ENCODE measurements at places on chromosomes 3 and 15. TPM values are rescaled to one million over a fixed set of nuclear protein-coding genes. Genes with fewer than 3 reads are reported as not detected.
A peak's percentile ranks its signal among the peaks of the same experiment; 100 is the strongest.

DNA sequence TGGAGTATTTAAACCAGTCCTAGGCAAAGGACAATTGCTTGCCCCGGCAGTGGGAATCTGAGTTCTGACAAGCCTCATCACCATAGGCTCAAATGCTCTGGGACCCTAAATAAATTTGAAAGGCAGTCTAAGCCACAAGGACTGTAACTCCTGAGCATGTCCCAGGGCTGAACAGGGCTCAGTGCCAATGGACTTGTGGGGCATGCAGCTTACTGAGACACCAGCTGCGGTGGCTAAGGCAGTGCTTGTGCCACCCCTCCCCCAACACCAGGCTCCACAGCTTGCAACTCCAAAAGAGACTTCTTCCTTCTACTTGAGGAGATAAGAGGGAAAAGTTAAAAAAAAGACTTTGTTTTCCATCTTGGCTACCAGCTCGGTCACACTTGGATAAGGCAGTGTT, 289.7 kb upstream of the DCBLD2 start:
- no peak for DNase-seq
- H3K27ac ChIP-seq = no peak overlapping the region
- no peak overlapping the region for H3K4me3 ChIP-seq
- no peaks in the 10 kb centered on the region for H3K36me3 ChIP-seq
- no peaks in the 10 kb centered on the region for H3K27me3 ChIP-seq

- peaks cover 79% of the 10 kb centered on the region for H3K27me3 ChIP-seq
- no peak for DNase-seq
- H3K27ac ChIP-seq = peak overlapping the region; percentile 55
Observed at GRCh38 chr15:67821784-67822440, 3.4 kb upstream of the SKOR1 start.

SH3BP5 gene
- total RNA-seq = 15.0 TPM

MYO5C gene
- total RNA-seq = 0.64 TPM

DNA sequence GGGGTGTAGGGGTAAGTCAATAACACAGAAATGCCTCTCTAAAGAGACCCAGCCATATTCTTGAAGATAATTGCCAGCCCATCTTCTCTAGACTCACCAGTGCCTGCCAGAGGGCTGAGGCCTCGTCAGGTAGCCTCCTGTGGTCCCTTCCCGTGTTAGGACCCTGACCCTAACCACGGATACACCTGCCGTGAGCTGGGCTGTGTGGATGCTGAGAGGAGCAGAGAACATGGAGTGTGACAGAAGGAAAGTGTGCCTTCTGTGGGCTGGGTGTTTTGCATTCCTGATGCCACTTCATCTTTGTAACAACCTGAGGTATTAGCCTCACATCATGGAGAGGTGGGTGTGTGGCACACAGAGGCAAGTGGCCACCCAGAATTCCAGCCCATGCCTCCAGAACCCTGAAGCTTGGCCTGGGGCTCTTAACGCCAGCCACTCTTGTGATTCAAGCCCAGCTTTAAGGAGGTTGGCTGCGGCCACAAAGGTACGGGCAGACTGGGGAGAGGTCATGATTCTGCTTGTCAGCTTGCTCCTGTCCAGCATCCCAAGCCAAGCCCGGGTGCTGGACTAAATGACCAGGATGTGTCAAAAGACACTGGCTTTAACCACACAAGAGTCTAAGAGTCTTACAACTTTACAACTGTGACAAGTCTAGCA, 21.1 kb upstream of the ABTB1 start:
- no peaks in the 10 kb centered on the region for H3K36me3 ChIP-seq
- H3K27ac ChIP-seq = no peak overlapping the region
- no peaks in the 10 kb centered on the region for H3K4me1 ChIP-seq
- DNase-seq = no peak
- peaks cover 4% of the 10 kb centered on the region for H3K27me3 ChIP-seq
- no peak overlapping the region for H3K4me3 ChIP-seq

GADL1 gene
- not detected for total RNA-seq

- H3K36me3 ChIP-seq = peaks cover 36% of the 10 kb centered on the region
- peak; percentile 72 for DNase-seq
- peaks cover 36% of the 10 kb centered on the region for H3K4me1 ChIP-seq
- H3K4me3 ChIP-seq = peak within 1 kb of the TSS; percentile 91
- H3K27me3 ChIP-seq = no peaks in the 10 kb centered on the region
Observed at GRCh38 chr15:55289746-55290527, at the start of gene RAB27A. RAB27A (minus strand) TSS chr15:55289813; CDS start chr15:55234934, 54,879 bp downstream.

- H3K4me1 ChIP-seq = peaks cover 37% of the 10 kb centered on the region
- DNase-seq = no peak
- no peak overlapping the region for H3K27ac ChIP-seq
- no peaks in the 10 kb centered on the region for H3K27me3 ChIP-seq
- peaks cover 92% of the 10 kb centered on the region for H3K36me3 ChIP-seq
Observed at GRCh38 chr3:100717637-100718487, 8.6 kb downstream of the TFG start.

TRPM1 gene
- total RNA-seq = not detected

DNA sequence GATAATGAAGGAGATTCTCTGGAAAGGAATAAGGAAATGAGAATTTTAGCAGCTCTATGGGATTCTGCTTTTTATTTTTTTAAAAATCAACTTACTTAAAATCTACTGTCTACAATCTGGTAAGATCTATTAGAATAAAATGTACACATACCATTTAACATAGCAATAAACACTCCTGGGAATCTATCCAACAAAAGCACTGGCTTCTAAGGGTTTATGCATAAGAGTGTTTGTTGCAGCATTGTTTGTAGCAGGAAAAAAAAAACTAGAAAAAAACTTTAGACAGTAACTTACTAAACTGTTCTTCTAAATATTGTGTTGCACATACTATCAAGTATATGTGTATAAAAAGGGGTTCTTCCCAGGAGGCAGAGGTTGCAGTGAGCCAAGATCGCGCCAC, 15.7 kb upstream of the RBP1 start:
- H3K4me3 ChIP-seq = no peak overlapping the region
- no peaks in the 10 kb centered on the region for H3K4me1 ChIP-seq

DNA sequence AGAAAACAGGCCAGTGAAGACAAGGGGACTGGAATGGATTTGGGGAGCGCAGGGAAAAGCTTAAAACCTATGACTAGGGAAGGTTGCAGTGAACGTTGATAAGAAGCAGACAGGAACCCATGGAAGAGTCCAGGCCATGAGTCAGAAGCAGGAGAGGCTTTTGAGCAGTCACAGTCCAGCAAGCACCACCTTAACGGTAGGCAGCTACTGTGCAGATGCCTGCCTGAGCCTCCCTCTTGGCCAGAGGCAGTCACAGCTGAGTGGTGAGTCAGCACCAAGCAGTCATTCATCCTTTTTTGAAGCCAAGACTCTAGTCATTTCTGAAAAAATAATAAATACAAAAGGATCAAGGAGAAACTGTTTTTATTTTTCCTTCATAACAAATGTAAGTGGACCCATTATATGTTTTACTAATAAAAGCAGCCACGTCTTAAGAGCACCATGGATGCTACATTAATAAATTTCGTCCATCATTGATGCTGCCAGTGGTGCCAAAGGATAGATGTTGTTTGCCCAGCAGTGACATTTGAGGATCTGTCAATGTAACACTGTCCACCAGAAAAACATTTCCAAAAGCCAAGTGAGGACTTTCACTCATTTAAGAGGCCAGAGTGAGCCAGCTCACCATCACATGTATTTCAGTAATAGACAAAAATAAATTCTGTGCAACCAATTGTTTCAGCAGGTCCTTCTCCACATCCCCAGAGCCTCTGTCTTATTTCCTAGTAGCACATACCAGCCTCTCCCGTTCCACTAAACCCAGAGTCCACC, 42.1 kb upstream of the ACTC1 start:
- no peak overlapping the region for H3K27ac ChIP-seq
- no peak for DNase-seq
- no peaks in the 10 kb centered on the region for H3K4me1 ChIP-seq
- H3K4me3 ChIP-seq = no peak overlapping the region

SRGAP3 gene
- 0.71 TPM for total RNA-seq

PLCD1 gene
- total RNA-seq = 6.9 TPM

EIF4E3 gene
- 17.9 TPM for total RNA-seq

- no peak within 1 kb of the TSS for H3K27ac ChIP-seq
- H3K36me3 ChIP-seq = no peaks in the 10 kb centered on the region
- peak within 1 kb of the TSS; percentile 69 for H3K4me3 ChIP-seq
- H3K27me3 ChIP-seq = peaks cover 63% of the 10 kb centered on the region
- peaks cover 7% of the 10 kb centered on the region for H3K4me1 ChIP-seq
Observed at GRCh38 chr3:69385723-69386555, at the start of gene FRMD4B. FRMD4B (minus strand) TSS chr3:69386088; CDS start chr3:69385989, 99 bp downstream.

SLC41A3 gene
- 13.1 TPM for total RNA-seq

- no peak for DNase-seq
- no peak overlapping the region for H3K4me3 ChIP-seq
- H3K36me3 ChIP-seq = no peaks in the 10 kb centered on the region
- H3K27ac ChIP-seq = no peak overlapping the region
Observed at GRCh38 chr3:5464649-5465048, 277.1 kb downstream of the EDEM1 start.

DNA sequence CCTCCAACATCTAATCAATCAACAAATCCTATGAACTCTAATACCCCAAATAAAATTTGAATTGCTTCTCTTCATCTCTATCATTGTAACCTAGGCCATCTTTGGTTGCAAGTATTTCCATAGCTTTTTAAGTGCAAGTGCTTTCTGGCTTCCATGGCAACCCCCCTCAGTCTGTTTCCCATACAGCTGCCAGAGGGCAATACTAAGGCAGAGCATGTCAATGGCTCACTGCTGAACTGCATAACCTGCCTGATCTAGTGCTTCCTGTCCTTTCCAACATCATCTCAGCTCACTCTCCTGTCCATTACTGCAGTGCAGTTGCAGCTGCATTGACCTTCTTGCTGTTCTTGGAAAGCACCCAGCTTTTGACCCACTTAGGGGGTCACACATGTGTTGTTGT, 198.4 kb downstream of the WNT5A start:
- no peak for DNase-seq
- no peaks in the 10 kb centered on the region for H3K27me3 ChIP-seq
- H3K36me3 ChIP-seq = no peaks in the 10 kb centered on the region
- H3K27ac ChIP-seq = no peak overlapping the region

- H3K4me3 ChIP-seq = no peak overlapping the region
Observed at GRCh38 chr3:541062-541801, 344.7 kb downstream of the CHL1 start.

- DNase-seq = no peak
- no peaks in the 10 kb centered on the region for H3K36me3 ChIP-seq
- H3K27me3 ChIP-seq = no peaks in the 10 kb centered on the region
- H3K4me1 ChIP-seq = no peaks in the 10 kb centered on the region
Observed at GRCh38 chr15:53665930-53666329, 93.5 kb downstream of the WDR72 start.

DNA sequence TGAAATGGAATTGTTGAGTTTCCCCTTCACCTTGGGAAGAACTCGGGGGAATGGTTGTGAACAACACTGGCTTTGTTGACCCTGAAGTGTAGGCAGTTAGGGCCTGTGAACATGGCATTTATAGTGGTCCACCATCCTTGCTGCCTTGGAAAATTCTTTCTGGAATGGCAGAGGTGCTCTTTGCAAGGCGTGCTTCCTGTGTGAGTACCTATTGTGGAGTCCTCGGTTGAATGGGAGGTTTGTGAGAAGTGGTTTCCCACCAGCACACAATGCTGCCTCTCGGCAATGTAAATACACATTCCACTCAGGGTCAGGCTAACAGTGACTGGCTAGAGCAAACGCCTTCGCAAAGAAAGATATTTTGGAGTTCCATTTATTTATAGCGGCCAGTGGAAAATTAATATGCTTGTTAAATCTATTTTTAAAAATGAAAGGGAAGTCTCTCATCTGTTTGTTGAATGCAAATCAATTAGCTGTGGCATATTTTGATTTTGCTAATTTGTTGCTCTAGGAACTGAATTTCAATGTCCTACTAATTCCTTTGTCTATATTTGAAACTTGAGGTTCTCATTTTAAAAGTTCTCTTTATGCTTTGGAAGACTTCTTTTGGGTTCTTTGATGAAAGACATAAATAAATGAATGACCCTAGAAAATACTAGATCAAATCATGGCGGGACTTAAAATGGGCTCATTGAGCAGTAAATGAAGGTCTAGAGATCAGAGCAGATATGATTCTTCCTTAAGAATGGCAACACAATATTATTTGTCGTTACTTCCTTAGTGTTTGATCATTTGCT, 59.5 kb downstream of the FNDC3B start:
- no peak overlapping the region for H3K4me3 ChIP-seq
- H3K27me3 ChIP-seq = no peaks in the 10 kb centered on the region
- no peak for DNase-seq
- H3K36me3 ChIP-seq = peaks cover 5% of the 10 kb centered on the region
- no peak overlapping the region for H3K27ac ChIP-seq
- H3K4me1 ChIP-seq = peaks cover 52% of the 10 kb centered on the region

SPTBN5 gene
- 0.90 TPM for total RNA-seq

DNA sequence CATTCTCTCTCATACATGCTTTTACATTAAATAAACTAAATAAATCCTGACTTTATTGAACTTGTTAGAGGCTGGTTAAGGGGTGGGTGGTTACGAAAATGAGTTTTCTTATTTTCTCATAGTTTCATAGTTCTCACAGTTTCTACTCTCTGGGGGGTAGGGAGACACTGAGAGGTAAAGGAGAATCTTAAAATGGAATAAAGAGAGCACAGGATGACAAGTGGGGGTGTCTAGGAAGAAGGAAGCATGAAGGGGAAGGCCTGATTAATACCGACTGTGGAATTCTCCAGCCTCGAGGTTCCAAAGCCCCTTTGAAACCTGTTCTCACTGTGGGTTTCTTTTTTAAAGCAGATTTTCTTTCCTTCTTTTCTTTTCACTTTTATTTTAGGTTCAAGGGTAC, 66.4 kb upstream of the TRA2B start:
- peaks cover 29% of the 10 kb centered on the region for H3K27me3 ChIP-seq
- DNase-seq = no peak
- H3K36me3 ChIP-seq = no peaks in the 10 kb centered on the region
- no peaks in the 10 kb centered on the region for H3K4me1 ChIP-seq
- H3K4me3 ChIP-seq = no peak overlapping the region

DNA sequence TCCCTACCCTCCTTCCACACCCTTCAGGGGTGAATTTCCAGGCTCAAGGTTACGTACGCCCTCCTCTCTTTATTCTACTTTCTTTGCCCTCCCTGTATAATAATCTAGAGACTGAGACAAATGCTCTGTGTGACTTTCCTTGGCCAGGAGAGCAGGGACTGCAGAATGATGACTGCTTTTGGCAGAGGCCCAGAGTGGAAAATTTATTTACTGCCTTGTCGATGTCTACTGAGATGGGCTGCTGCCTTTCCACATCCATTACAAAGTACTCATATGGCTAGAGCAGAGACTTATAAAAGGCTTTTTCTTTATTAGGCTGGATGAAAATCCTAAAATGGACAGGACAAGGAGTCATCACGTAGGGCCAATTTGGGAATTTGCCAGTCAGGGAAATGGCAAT, 576.2 kb downstream of the TUSC7 start:
- H3K36me3 ChIP-seq = no peaks in the 10 kb centered on the region
- H3K27ac ChIP-seq = no peak overlapping the region
- no peaks in the 10 kb centered on the region for H3K4me1 ChIP-seq
- H3K4me3 ChIP-seq = no peak overlapping the region
- no peaks in the 10 kb centered on the region for H3K27me3 ChIP-seq

GRCh38 chr3:125051715-125052581, 3.8 kb downstream of the HEG1 start:
- peak overlapping the region; percentile 86 for H3K27ac ChIP-seq
- H3K27me3 ChIP-seq = peaks cover 2% of the 10 kb centered on the region
- peak overlapping the region; percentile 95 for H3K4me3 ChIP-seq
- H3K4me1 ChIP-seq = peaks cover 59% of the 10 kb centered on the region

GHSR gene
- total RNA-seq = not detected

GRCh38 chr3:156461889-156462288, 93.0 kb downstream of the SSR3 start:
- peaks cover 49% of the 10 kb centered on the region for H3K27me3 ChIP-seq
- H3K36me3 ChIP-seq = no peaks in the 10 kb centered on the region
- no peak overlapping the region for H3K4me3 ChIP-seq

ADGRG7 gene
- total RNA-seq = not detected

APEH gene
- total RNA-seq = 113 TPM

GRCh38 chr3:49533031-49533430, 21.2 kb upstream of the BSN start:
- H3K27ac ChIP-seq = no peak overlapping the region
- H3K27me3 ChIP-seq = no peaks in the 10 kb centered on the region
- H3K4me3 ChIP-seq = no peak overlapping the region
- DNase-seq = no peak

SLC51A gene
- not detected for total RNA-seq
